GM04503 (cell line): ENCODE measurements at places on chromosomes 3 and 15.

- DNase-seq: no peak
Measured at GRCh38 chr3:150874666-150875219, 30.5 kb downstream of the MINDY4B start.

DNA sequence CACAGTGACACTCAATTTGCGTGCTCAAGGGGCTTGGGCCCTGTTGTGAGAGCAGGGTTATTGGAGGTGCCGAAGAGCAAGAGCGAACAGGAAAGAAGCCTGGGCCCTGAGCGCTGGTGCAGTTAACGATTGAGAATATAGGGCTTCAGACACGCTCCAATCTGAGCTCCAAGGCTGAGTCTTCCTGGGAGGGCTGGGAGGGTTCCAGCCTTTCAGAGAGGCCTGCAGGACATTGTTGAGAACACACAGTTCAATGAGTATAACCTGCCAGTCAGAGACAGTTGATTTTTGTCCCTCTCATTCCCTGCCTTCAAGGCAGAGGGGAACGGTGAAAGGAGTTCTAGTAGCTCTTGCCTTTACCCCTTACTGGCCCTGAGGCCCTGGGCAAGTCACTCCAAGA is 47.3 kb downstream of the GLDN start:
- DNase-seq: no peak

GRCh38 chr3:15083252-15083651 is 15.7 kb downstream of the RBSN start:
- DNase-seq: no peak

DNA sequence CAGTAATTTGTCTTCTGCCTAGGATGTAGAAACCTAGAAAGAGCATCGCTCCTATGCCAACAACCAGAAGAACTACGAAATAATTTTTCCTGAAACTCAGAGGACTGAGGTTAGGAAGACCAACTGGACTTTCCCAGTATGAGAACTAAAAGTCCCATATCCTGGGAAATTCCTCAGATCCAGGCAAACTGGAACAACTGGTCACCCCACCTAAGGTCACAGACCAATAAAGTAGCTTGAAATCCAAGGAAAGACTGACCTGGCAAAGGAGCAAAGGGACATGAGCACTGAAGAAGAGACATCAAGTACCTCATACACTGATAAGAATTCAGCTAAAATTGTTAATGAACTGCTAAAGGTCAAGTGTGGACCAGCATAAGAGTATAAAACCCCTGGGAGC is 6.6 kb downstream of the RPL39L start:
- DNase-seq: no peak

- no peak for DNase-seq
Measured at GRCh38 chr15:47429376-47429775, 287.9 kb upstream of the SEMA6D start.

- no peak for DNase-seq
Measured at GRCh38 chr3:49554633-49555265, 472 bp downstream of the BSN start.

- DNase-seq: no peak
Measured at GRCh38 chr3:57959423-57960173, 48.6 kb upstream of the FLNB start.

GRCh38 chr3:107235193-107235927 is 141.9 kb upstream of the CCDC54 start:
- no peak for DNase-seq

GRCh38 chr3:155192957-155193746 is 100.3 kb downstream of the STRIT1 start:
- DNase-seq: no peak

- no peak for DNase-seq
Measured at GRCh38 chr3:196563721-196564225, 4.6 kb downstream of the WDR53 start.

- no peak for DNase-seq
Measured at GRCh38 chr15:92960996-92961681, 61.0 kb downstream of the CHD2 start.

GRCh38 chr3:10783360-10784351 is 32.4 kb upstream of the SLC6A11 start:
- no peak for DNase-seq

GRCh38 chr3:34077417-34078195 is 279.2 kb downstream of the PDCD6IP start:
- DNase-seq: no peak
